ENCODE measurements at places on chromosomes 7 and 10.

DNA sequence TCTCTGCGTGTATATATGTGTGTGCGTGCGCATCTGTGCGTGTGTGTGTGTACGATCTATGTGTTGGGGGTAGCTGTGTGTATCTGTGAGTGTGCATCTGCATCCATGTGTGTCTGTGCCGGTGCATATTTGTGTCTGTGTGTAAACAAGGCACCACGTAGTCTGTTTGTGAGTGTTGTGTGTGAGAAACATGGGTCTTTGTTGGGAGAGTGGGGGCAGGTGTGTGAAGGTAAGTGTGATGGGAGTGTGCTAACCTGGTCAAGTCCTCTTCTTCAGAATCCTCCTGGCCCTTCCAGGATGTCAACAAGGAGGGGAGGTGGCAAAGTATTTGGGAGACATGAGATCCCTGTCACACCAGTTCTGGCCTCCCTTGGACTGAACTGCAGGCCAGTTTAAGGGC, 87.2 kb downstream of the HIF1AN start:
- DNase-seq, result no peak

DNA sequence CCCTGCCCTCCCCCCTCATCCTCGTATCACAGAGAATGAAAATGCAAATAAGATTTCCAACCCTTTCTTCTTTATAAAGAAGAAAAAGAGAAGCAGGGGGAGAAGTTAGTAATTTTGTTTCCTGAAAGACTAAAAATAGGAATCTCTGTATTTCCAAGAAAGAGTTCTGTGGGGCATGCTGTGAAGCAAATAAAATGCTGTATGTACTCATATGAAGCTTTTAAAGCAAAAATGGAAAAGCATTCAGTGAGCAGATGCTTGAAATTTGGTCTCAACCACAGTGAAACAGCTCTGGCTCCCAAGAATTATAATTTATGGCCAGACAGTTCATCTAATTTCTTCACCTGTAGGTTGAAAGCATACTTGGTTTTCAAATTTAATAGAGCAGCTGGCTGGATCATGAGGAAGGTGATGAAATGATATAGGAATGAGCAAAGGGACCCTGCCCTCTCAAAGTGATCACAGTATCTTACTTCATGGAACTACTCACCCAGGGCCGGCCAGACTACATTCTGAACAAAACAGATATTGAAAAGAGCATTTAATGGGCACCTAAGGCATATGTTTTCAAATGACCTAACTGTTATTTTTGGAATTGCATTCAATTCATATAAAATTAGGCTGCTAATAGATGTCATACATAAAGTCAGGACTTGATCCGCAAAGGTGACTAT, 31.4 kb downstream of the SVIL start:
- DNase-seq, result no peak

GRCh38 chr10:1665021-1665661, 72.2 kb downstream of the ADARB2 start:
- DNase-seq, result no peak

- DNase-seq, result no peak
Measured at GRCh38 chr10:131448883-131449282, 137.4 kb upstream of the TCERG1L start.

- no peak for DNase-seq
Measured at GRCh38 chr7:38382684-38383083, 109.2 kb upstream of the TARP start.

- no peak for DNase-seq
Measured at GRCh38 chr7:148670807-148671206, 27.9 kb upstream of the CUL1 start.

GRCh38 chr7:123271231-123271630, 71.5 kb upstream of the SLC13A1 start:
- no peak for DNase-seq

All from effector memory CD4-positive, alpha-beta T cell (primary cell).